ENCODE measurements at places on chromosomes 5 and 9.

DNA sequence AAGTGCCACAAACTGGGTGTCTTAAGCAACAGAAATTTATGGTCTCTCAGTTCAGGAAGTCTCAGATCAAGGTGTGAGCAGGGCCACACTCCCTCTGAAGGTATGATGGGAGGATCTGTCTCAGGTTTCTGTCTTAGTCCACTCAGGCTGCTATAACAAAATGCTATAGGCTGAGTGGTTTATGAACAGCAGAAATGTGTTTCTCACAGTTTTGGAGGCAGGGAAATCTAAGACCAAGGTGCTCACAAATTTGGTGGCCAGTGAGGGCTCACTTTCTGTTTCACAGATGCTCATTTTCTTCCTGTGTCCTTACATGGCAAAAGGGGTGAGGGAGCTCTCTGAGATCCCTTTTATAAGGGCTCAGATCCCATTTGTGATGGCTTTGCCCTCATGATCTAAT is 281.4 kb downstream of the CWC27 start:
- no peak for DNase-seq

GRCh38 chr9:71506821-71507220 is 261.5 kb downstream of the CEMIP2 start:
- no peak for DNase-seq

DNA sequence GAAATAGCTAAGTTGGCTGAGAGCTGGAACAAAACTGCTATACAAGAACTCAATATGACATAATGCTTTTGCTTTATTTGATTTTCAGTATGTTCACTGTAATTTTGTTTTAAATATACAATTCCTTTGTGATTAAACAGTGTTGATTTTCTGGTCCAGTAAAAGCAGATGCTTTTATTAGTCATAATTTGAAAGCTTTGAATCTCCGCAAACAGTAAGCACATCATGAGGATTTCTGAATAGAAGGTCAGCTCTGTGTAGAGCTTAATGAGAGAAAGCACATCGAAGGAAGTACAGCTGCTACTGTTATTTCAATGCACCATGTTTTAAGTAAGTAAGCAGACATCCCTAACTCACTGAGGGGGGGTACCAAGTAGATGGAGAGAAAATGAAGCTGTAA is 701.3 kb upstream of the ACO1 start:
- DNase-seq, result no peak

GRCh38 chr5:14168793-14169262 is 25.7 kb downstream of the TRIO start:
- no peak for DNase-seq

DNA sequence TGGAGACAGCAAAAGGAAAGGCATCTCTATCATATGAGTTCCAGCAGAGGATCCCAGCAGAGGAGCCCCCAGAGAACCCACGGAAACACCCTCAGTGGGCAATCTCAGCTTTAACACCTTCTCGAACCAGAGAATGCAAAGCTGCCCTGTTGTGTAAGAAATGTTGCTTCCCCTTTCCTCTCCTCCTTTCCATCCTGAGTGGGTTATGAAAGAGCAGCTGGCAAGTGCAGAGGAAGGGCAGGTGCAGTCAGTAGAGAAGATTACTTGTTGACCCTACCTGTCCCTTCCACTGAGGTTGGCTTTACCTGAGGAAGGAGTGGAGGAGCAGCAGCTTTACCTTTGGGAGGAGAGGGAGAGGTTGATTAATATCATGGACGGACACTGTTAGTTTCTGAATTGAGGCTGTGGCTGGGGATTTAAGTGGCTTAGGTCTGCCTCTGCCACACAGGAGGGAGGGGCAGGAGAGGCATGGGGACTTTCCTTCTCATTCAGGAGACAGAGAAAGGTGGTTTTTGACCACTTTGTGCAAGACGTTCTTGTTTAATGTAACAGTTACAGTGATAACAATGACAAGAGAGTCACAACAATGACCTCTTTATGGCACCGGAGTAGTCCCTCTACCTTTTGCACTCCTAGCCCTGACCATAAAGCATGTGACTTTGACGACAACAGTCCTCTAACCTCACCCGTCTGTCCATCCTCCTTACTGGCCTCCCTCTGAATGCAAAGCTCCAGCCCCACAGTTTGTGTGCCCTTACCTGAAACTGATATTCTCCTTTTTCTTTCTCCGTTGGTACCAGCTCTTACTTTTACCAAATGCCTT is 254.8 kb downstream of the NSG2 start:
- DNase-seq, result no peak

- no peak for DNase-seq
These were observed 14.1 kb upstream of the NTRK2 start for GRCh38 chr9:84655447-84655846.

GRCh38 chr9:126454795-126455194 is 128.2 kb downstream of the MVB12B start:
- no peak for DNase-seq

DNA sequence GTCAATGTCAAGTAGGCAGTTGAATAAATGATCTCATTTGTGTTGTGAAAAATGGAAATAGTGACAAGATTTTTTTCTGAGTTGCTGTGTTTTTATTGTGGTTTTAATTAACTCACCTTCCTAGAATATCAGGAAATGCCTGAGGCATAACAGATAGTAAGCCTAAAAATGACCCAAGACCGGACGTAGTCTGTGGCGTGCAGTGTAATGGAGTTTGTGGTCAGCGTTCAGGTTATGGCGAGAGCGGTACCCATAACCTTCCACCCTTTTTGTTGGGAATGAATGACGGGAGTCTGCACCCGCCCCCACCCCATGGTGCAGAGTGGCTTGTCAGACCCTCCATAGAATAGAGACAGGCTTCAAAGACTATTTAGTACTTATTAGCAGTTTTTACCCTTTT is 119.3 kb downstream of the GALNT10 start:
- no peak for DNase-seq

DNA sequence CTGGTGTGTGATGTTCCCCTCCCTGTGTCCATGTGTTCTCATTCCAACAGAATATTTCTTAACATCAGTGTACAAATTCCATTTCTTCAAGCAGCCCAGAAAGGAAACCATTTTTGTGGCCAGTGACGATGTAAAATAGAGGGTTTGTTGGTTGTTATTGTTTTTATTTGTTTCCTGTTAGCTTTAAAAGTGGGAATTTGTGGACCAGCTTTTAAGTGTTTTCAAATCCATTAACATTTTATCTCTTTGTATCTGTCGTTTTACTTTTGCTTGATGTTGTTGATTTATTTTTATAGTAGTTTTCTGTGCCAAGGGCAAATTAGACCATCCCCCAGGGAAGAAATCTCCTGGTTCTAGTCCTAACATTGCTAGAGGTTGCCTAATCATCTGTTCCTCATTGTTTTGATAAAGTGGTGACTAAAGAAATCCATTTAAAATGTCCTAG is 100.0 kb downstream of the GDNF start:
- no peak for DNase-seq

GRCh38 chr5:137356127-137356526 is 143.0 kb downstream of the SPOCK1 start:
- no peak for DNase-seq

GRCh38 chr5:126931963-126932660 is 98.2 kb downstream of the MARCHF3 start:
- no peak for DNase-seq

DNA sequence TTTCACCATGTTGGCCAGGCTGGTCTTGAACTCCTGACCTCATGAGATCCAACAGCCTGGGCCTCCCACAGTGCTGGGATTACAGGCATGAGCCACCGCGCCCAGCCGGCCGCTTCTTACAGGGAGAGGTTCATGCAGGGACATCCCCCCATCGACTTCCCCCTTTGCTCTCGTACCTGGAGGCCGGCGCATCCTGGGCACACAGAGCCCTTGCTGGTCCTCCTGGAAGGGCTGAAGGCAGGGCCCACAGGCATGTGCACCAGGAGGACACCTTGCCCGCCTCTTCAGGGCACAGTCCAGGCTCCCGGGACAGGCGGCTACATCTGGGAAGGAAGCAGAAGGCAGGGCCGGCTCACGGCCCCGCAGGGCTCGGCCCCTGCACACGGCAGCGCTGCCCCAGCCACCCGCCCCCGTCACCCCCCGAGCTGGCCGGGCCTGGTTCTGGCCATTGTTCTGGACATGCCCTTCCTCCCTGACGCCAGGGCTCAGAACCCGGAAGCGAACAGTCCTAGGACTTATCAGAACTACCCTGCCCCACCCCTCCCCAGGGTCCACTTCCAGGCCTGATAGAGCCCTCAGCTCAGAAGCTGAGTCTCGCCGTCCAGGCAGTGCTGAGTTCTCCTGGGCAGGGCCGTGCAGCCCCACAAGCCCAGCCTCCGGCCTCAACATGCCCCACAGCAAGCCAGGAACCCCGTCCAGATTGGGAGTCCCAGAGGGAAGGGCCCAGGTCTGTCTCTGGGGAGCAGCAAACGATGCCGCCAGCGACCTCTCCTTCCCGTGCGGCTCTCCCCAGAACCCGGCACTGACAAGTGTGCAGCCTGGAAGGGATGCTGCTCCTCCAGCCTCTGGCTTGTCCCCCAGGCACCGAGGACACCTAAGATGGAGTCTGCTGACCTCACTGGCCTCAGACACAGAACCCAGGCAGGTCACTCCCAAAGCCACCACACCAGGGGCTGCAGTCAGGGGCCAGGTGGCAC is 2.9 kb downstream of the NPDC1 start:
- no peak for DNase-seq

DNA sequence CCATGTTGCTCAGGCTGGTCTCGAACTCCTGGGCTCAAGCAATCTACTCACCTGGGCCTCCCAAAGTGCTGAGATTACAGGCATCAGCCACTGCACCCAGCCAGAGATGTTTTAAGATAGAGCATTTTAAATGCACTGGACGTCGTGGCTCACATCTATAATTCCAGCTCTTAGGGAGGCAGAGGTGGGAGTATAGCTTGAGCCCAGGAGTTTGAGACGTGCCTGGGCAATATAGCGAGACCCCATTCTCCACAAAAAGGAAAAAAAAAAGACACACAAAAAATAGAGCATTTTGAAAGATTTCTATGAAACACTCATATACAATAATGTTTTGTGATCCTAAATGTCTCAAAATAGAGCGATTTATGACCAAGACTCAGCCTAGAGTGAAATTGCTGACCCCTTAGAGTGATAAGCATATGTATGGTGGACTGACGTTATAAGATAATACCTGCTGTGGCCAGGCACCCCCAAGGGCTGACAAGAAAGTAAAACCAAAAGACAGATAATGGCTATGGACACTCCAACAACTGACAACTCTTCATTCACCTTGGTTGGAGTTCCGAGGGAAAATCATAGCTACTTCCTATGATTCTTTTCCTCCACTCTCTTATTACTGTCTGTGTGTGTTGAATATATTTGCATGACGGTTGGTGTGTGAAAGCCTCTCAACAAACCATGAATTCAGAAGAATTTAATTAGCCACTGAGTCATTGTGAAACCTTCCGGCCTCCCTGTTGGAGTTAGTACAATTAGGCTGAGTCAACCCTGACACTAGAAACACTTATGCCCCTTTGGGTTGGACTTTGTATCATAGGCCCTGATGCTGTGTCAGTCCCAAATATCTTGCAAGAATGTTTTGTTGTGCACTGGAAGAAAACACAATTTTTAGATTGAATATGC is 526.5 kb upstream of the NUDT12 start:
- no peak for DNase-seq

GRCh38 chr9:72925126-72925789 is 27.6 kb downstream of the ALDH1A1 start:
- DNase-seq, result no peak

- no peak for DNase-seq
These were observed 88.6 kb downstream of the ANKRD31 start for GRCh38 chr5:75148051-75148450.

DNA sequence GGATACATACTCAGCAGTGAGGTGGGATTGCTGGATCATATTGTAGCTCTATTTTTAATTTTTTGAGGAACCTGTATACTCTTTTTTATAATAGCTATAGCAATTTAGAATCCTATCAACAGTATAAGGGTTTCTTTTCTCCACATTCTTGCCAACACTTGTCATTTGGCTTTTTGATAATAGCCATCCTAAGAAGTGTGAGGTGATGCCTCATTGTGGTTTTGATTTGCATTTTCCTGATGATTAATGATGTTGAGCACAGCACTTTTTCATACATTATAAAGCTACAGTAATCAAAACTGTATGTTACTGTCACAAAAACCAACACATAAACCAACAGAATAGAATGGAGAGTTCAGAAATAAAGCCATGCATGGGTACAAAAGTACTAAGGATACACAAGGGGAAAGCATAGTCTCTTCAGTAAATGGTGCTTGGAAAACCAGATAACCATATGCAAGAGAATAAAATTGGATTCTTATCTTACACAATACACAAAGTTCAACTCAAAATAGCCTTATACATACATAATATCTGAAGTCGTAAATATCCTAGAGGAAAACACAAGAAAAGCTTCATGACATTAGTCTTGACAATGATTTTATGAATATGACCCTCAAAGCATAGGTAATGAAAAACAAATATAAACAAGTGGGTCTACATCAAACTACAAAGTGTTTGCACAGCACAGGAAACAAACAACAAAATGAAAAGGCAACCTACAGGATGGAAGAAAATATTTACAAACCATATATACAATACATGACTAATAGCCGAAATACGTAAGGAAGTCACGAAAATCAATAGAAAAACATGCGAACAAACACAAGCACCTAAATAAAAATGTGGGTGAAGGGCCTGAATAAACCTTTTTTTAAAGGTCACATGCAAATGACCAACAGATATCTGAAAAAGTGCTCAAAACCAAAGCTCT is 287.8 kb upstream of the DAB2 start:
- no peak for DNase-seq

GRCh38 chr5:7755958-7756357 is 95.0 kb downstream of the CFAP90 start:
- DNase-seq, result no peak

- no peak for DNase-seq
These were observed 1.8 kb downstream of the HSPB3 start for GRCh38 chr5:54457094-54457862.

- DNase-seq, result no peak
These were observed 173.3 kb upstream of the POC5 start for GRCh38 chr5:75890546-75890945.

GRCh38 chr9:91841591-91841990 is 108.4 kb downstream of the ROR2 start:
- no peak for DNase-seq

DNA sequence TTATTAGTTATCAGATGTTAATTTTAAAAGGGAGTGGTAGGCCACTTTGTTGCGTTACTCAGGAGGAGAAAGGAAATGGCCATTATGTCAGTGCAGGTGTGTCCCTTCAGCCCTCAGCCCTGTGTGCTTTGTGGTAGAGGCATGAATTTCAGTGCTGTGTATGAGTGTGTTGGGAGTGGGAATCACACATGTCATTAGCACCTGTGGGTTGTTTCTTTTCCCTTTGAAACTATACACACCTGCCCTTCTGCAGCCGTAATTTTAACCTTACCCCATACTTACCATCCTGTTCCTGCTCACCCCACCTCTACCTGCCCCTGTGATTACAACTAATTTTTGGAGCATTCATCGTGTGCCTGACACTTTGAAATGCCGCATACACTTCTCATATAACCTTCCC is 156.4 kb downstream of the ARHGAP26 start:
- no peak for DNase-seq

GRCh38 chr5:160545832-160546231 is 124.2 kb downstream of the PTTG1 start:
- DNase-seq, result no peak

GRCh38 chr5:2865856-2866255 is 114.4 kb upstream of the IRX2 start:
- no peak for DNase-seq

GRCh38 chr9:133108794-133109641 is 12.0 kb downstream of the RALGDS start:
- DNase-seq, result no peak
